ENCODE measurements at places on chromosomes 3 and 15.
A peak's percentile ranks its signal among the peaks of the same experiment; 100 is the strongest.

- peak; percentile 56 for DNase-seq
Measured at GRCh38 chr15:65292938-65293518, 2.8 kb upstream of the RNU5A-1 start.

GRCh38 chr15:40436892-40437751, 3.6 kb upstream of the BAHD1 start:
- no peak for DNase-seq

GRCh38 chr3:147945968-147946519, 536.9 kb downstream of the ZIC1 start:
- DNase-seq, result peak; percentile 62

- DNase-seq, result no peak
Measured at GRCh38 chr3:138187296-138188012, at the start of gene ARMC8. ARMC8 (plus strand) TSS chr3:138187301; CDS start chr3:138187555, 254 bp downstream.

- DNase-seq, result no peak
Measured at GRCh38 chr3:4806535-4807108, 172.6 kb upstream of the BHLHE40 start.

DNA sequence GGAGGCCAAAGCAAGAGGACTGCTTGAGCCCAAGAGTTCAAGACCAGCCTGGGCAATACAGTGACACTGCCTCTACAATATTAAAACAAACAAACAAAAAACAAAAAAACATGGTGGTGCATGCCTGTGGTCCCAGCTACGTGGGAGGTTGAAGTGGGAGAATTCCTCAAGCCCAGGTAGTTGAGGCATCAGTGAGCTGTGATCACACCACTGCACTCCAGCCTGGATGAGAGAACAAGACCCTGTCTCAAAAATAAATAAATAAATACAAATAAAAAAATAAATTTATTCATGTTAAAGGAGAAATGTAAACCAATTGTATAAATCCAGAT, 200.6 kb downstream of the BCHE start:
- no peak for DNase-seq

DNA sequence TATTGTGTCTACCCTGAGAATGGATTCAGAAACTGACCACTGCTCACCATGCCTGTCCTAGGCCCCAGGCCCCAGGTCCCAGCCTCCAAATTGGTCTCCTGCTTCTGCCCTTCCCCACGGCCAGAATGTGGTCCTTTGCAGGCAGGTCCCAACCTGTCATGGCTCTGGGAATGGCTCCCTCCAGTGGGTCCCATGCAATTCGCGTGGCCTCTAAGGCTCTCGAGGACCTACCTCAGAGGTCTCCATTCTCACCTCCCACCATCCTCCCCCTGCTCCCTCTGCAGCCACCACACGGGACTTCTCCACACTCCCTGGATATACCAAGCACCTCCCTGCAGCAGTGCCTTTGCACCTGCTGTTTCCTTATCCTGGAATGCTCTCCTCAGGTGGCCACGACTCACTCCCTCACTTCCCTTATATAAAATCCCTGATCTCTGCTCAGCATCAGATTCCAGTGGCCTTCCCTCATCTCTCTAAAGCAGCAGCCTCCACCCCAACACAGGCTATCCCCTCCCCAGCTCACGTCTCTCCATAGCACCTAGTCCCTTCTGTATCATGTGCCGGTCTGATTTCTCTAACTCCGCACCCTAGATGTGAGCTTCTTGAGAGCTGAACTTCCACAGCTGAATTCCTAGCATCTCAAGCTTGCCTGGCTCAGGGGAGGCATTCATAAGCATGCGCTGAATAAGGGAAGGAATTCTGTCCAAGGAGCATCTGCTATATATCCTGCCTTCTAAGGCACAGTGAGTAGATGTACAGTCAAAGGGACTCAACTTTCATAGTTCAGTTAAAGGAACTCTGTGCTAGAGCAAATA, 56.9 kb downstream of the ARRDC4 start:
- DNase-seq, result no peak
